ENCODE measurements at places on chromosomes 12 and 14. TPM values are rescaled to one million over a fixed set of nuclear protein-coding genes. Genes with fewer than 3 reads are reported as not detected.

- DNase-seq: peak; percentile 28
- H3K4me1 ChIP-seq: peaks cover 30% of the 10 kb centered on the region
- H3K36me3 ChIP-seq: no peaks in the 10 kb centered on the region
- peaks cover 5% of the 10 kb centered on the region for H3K27me3 ChIP-seq
Measured at GRCh38 chr12:108637222-108637971, 3.7 kb upstream of the SELPLG start.

DNA sequence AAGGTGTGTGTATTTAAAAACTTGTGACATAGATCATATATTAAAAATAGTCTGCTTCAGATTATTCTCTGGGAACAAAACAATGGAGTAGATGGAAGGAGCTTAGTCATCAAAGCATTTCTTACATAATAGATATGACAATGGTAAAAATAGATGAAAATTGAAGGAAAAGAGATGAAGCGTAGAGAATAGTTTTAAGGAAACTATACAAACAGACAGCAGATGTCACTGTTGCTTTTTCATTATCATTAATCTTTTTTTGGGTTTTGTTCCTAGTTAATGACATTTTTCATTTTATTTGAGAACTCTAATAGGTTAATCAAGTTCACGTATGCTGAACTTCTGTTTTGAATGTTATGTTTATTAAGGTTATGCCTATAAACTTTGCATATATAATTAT, 149.2 kb upstream of the FBXO33 start:
- no peak overlapping the region for H3K4me3 ChIP-seq
- H3K36me3 ChIP-seq: no peaks in the 10 kb centered on the region
- DNase-seq: no peak

Gene GLT8D2
- 1.1 TPM for total RNA-seq

GRCh38 chr14:101505236-101505970, 55.9 kb upstream of the DIO3 start:
- peaks cover 25% of the 10 kb centered on the region for H3K27me3 ChIP-seq
- H3K36me3 ChIP-seq: no peaks in the 10 kb centered on the region
- H3K4me3 ChIP-seq: no peak overlapping the region
- DNase-seq: peak; percentile 76

Gene MYF5
- not detected for total RNA-seq

Gene IL22
- total RNA-seq: not detected

DNA sequence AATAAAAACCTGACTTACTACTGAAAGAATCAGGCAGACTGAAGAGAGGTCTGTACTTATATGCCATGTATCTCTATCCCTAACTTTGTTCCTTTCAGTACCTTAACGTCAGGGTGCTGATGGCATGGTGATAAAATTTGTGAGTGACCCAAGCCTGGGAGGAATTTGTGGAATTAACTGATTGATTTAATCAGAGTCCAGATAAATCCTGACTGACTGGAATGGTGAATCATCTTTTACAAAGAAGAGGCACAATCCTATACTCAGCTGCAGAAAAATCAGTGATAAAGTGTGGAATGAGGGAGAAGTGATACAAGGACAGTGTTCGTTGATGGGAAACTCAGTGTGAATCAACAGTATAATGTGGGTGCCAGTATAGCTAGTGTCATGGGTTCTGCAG, 3.7 kb downstream of the TDG start:
- no peak overlapping the region for H3K27ac ChIP-seq
- no peak overlapping the region for H3K4me3 ChIP-seq
- peaks cover 36% of the 10 kb centered on the region for H3K4me1 ChIP-seq

DNA sequence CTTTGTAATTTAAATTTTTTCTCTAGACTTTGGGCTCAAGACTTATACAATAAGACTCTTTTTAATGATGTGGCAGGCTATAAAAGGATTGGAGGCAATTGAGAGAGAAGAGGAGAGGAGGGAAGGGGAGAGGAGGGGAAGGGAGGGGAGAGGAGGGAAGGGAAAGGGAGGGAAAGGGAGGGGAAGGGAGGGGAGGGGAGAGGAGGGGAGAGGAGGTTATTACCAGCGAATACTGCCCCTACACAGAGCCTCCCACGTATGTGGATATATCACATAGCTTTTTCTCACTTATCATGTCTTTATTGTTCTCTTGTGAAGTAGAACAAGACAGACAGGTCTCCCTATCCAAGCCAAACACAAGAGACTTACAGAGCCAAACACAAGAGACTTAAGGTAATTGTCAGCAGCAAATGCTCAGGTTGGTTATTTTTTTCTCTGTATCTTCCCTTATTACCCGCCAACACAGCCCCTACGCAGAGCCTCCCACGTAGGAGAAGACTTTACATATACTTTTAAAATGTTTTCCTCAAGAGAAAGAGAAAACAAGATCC, 63.1 kb downstream of the DRAM1 start:
- peaks cover 47% of the 10 kb centered on the region for H3K4me1 ChIP-seq
- H3K27me3 ChIP-seq: no peaks in the 10 kb centered on the region

- H3K4me3 ChIP-seq: no peak overlapping the region
- no peak overlapping the region for H3K27ac ChIP-seq
- no peak for DNase-seq
- H3K27me3 ChIP-seq: no peaks in the 10 kb centered on the region
- no peaks in the 10 kb centered on the region for H3K36me3 ChIP-seq
Measured at GRCh38 chr12:38384816-38385378, 68.3 kb downstream of the ALG10B start.

All from suprapubic skin (tissue), 4 donors.